ENCODE measurements at places on chromosomes 3 and 15.

DNA sequence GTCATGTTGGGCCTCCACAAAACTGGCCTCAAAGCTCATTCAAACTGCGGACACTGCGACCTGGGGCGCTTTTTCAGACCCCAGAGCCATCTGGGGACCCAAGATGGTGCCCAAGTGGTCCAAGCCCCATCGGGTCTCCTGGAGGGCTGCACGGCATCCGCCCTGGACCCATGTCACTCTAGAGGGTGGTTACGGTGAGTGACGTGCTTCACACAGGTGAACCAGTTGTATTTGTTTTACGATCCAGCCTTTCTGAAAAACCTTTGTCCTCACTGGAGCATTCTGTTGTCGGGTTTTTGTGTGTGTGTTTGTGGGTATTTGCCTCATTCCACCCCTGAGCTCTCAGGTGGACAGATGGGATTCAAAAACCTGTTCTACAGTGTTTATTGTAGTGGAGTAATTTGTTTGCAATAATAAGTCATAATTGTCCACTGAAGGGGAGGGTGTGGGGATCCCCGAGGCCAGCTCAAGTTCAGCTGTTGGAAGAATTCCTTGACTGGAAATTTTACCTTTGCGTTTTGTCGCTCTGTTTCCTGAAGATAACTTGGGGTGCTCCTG, 1.9 kb downstream of the SLC51A start:
- no peaks in the 10 kb centered on the region for H3K36me3 ChIP-seq
- peak overlapping the region; percentile 9 for H3K4me3 ChIP-seq
- no peaks in the 10 kb centered on the region for H3K27me3 ChIP-seq
- no peak for DNase-seq
- no peak overlapping the region for H3K27ac ChIP-seq

- no peaks in the 10 kb centered on the region for H3K36me3 ChIP-seq
- H3K4me3 ChIP-seq: no peak overlapping the region
- peaks cover 15% of the 10 kb centered on the region for H3K27me3 ChIP-seq
- no peak overlapping the region for H3K27ac ChIP-seq
- DNase-seq: no peak
Observed at GRCh38 chr15:78341057-78341987, 1.2 kb downstream of the CRABP1 start.

DNA sequence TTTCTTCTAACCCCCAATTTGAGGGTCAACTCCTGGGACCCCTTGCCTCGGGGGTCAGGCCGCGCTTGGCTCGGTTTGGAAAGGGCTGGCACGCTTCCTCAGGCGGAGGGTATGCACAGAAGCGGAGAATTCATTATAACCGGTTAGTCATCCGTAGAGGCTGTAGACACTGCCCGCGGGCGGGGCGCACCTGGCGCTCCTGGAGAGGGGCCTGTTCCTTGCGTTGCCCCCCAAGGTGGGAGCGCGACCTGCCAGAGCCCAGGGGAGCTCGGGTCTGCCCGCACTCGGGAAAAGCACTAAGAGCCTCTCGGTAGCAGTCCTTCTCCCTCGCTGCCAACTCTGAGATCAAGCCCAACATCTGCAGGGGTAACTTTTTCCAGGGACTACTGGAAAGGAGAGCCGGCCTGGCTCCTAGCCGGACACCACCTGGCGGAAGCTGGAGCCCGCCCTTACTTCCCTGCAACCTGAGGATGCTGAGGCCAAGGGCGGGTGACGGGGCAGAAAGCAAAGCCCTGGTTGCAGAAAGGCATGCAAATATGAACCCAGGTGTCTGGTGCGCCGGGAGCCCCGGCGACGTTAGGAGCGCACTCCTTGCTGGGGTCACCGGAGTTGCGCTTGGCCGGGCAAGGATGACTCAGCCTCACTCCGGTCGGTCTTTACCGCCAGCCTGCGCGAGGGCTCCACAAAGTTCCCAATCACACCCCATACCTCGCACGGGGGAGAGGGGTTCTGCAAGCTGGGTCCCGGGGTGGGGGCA, 1.5 kb upstream of the CACNA2D3 start:
- H3K4me1 ChIP-seq: peaks cover 7% of the 10 kb centered on the region
- no peak for DNase-seq
- H3K4me3 ChIP-seq: peak overlapping the region; percentile 34
- no peak overlapping the region for H3K27ac ChIP-seq
- peaks cover 1% of the 10 kb centered on the region for H3K36me3 ChIP-seq

DNA sequence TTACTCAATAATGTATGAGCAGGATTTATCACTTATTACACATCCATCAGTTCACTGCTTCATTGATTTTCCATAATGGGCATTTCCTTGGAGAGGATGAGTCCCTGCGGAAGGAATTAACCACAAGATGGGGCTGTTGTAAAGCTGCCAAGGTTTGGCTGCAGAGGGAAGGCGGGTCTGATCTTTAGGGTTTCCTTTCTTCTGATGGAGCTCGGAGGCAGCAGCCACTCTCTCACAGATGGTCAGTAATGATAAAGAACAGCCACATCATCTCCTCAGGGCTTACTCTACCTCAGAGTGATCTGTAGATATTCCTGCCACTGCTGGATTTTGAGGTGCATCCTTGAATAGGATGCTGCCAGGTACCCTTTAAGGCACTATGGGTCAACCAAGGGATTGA, 115.2 kb downstream of the USP13 start:
- peaks cover 39% of the 10 kb centered on the region for H3K36me3 ChIP-seq
- no peaks in the 10 kb centered on the region for H3K27me3 ChIP-seq
- H3K4me1 ChIP-seq: no peaks in the 10 kb centered on the region
- DNase-seq: no peak
- H3K27ac ChIP-seq: no peak overlapping the region

GRCh38 chr3:17664923-17665322, 77.5 kb downstream of the TBC1D5 start:
- H3K36me3 ChIP-seq: peaks cover 7% of the 10 kb centered on the region
- peaks cover 10% of the 10 kb centered on the region for H3K4me1 ChIP-seq
- no peak overlapping the region for H3K4me3 ChIP-seq
- no peaks in the 10 kb centered on the region for H3K27me3 ChIP-seq
- peak overlapping the region; percentile 7 for H3K27ac ChIP-seq
- DNase-seq: no peak

- H3K27ac ChIP-seq: no peak overlapping the region
- H3K36me3 ChIP-seq: peaks cover 15% of the 10 kb centered on the region
Observed at GRCh38 chr3:3172627-3173026, 6.9 kb downstream of the CRBN start.

- peaks cover 2% of the 10 kb centered on the region for H3K36me3 ChIP-seq
- H3K4me3 ChIP-seq: no peak overlapping the region
- DNase-seq: no peak
- H3K27ac ChIP-seq: no peak overlapping the region
Observed at GRCh38 chr3:38397320-38397719, 50.7 kb downstream of the XYLB start.

- H3K27ac ChIP-seq: no peak overlapping the region
- no peaks in the 10 kb centered on the region for H3K27me3 ChIP-seq
- DNase-seq: no peak
- H3K4me1 ChIP-seq: peaks cover 2% of the 10 kb centered on the region
Observed at GRCh38 chr3:4343258-4343657, 40.1 kb downstream of the SETMAR start.

- peak overlapping the region; percentile 75 for H3K27ac ChIP-seq
- H3K36me3 ChIP-seq: no peaks in the 10 kb centered on the region
- peak; percentile 53 for DNase-seq
- H3K4me3 ChIP-seq: peak overlapping the region; percentile 56
Observed at GRCh38 chr3:187999821-188000220, 154.1 kb upstream of the LPP start.

- no peaks in the 10 kb centered on the region for H3K27me3 ChIP-seq
- H3K4me1 ChIP-seq: peaks cover 52% of the 10 kb centered on the region
- H3K27ac ChIP-seq: peak overlapping the region; percentile 96
- peak overlapping the region; percentile 100 for H3K4me3 ChIP-seq
- no peak for DNase-seq
- H3K36me3 ChIP-seq: peaks cover 13% of the 10 kb centered on the region
Observed at GRCh38 chr3:13020159-13020750, 53.0 kb downstream of the IQSEC1 start.

DNA sequence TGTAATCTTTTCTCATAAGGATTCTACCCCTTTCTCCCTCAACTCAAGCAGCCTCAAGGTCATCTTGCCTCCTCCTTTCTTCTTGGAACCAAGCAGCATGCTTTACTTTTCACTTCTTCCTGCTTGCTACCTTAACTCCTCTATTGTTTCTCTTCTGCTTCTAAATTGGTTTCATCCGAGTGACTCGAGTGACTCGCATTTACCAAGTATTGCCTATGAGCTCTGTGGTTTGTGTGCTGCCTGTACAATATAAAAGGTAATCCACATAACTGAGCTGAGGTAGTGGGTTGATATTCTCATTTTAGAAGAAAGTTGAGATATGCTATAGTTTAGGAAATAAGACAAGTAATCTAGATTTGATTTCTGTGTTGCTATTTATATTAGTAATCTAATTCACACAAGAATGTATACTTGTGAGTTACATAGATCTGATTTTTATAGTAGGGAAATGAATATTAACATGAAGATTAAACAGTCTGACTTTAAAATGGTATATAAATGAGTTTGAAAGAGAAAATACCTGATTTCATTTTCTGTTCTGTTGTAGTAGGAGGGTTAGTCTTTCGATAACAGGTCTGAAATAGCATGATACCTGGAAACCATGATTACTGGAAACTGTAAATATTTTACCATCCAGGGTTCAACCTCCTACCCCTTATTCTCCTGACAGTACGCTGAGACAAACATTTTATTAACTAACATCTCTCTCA, 5.5 kb downstream of the HHLA2 start:
- H3K36me3 ChIP-seq: no peaks in the 10 kb centered on the region
- H3K4me1 ChIP-seq: peaks cover 19% of the 10 kb centered on the region
- H3K27ac ChIP-seq: peak overlapping the region; percentile 3
- H3K4me3 ChIP-seq: peak overlapping the region; percentile 1
- no peaks in the 10 kb centered on the region for H3K27me3 ChIP-seq
- DNase-seq: no peak

DNA sequence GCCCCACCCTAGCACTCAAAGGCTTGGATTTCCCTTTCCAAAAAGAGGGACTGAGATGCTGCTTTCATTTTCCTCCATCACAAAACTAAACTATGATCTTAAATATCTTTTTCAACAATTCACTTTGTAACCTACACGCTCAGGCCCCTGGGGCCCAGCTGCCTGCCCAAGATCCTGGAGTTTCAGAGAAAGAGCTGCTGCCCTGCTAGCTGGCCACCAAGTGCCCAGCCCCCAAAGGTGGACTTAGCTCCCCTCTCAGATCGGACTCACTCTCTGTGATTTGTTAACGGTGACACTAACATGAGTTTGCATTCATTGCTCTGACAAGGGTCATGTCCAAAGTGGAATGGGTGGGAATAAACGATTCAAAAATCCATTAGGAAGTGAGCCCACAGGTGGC, 119.6 kb upstream of the SMAD3 start:
- H3K27ac ChIP-seq: no peak overlapping the region
- H3K4me1 ChIP-seq: peaks cover 11% of the 10 kb centered on the region
- H3K4me3 ChIP-seq: no peak overlapping the region
- no peak for DNase-seq
- no peaks in the 10 kb centered on the region for H3K36me3 ChIP-seq

DNA sequence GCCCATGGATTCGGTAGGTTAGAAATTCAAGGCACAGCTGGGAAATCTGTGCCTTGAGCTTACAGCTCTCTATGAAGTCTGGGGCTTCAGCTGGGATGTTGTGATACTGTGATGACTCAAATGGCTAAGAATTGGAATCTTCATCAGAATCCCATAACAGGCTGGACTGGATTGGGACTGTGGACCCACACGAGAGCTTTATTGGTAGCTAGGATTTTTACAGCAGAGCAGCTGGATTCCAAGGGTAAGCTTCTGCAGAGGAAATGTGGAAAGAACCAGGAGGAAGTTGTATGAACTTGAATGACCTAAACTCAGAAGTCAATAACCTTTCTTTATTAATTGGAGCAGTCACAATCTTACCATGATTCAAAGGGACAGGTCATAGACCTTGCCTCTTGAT, 1187.1 kb downstream of the ROBO1 start:
- H3K4me3 ChIP-seq: no peak overlapping the region
- no peak overlapping the region for H3K27ac ChIP-seq
- no peaks in the 10 kb centered on the region for H3K27me3 ChIP-seq
- no peaks in the 10 kb centered on the region for H3K36me3 ChIP-seq
- DNase-seq: no peak
- no peaks in the 10 kb centered on the region for H3K4me1 ChIP-seq

DNA sequence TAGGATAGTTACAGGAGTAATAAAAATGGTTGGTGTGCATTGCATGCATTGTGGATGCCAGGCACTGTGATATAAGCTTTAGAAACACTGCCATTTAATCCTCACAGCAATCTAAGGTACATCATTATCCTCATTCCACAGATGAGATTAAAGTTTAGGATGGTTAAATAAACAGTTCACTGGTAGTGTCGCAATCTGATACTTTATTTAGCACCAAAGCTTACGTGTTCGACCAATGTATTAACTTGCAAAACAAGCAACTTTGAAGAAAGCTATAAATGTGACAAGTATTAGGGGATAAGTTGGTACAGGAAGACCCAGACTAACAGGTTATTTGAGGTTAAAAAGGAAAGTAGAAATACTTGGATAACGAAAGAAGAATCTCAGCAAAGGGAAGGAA, 150.5 kb upstream of the ZNF385D start:
- H3K4me1 ChIP-seq: no peaks in the 10 kb centered on the region
- no peak for DNase-seq
- no peaks in the 10 kb centered on the region for H3K27me3 ChIP-seq
- no peak overlapping the region for H3K4me3 ChIP-seq
- H3K27ac ChIP-seq: no peak overlapping the region

DNA sequence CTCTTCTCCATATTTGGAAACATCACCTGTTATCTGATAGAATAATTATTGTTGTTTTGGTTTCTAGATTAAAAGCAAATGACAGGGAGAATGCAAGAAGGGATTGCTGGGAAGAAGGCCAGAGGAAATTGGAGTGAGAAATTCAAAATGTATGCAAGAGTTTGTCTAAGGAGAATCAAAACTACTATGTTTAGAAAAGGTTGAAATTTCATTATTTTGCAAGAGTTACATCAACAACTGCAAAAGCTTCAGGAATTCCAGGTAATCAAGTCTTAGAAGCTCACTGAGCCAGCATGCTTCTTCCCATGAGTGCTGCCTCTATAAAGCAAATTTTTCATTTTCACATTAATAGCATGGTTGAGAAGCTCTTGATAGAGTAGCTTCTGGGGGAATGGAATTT, 177.2 kb upstream of the GBE1 start:
- no peaks in the 10 kb centered on the region for H3K27me3 ChIP-seq
- H3K4me1 ChIP-seq: no peaks in the 10 kb centered on the region
- H3K36me3 ChIP-seq: no peaks in the 10 kb centered on the region
- no peak for DNase-seq
- H3K27ac ChIP-seq: no peak overlapping the region

DNA sequence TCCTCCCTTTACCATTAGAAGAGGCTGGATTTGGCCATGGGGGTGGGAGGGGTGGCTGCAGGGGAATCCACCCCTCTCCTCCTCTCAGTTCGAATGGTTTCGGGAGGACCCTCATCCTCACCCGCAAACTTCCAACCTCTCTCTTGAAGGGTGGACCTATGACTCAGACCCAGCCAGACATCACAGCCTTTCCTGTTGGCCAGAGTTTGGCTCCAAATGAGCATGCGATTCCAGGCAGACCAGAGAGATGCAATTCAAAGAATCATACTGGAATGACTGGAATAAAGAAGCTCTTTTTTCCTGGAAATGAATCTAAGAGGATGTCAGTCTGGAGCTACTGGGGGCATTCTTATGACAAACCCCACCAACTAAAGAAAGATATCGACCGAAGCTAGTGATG, 516.7 kb upstream of the MDFIC2 start:
- H3K27me3 ChIP-seq: peaks cover 6% of the 10 kb centered on the region
- H3K4me3 ChIP-seq: no peak overlapping the region
- DNase-seq: no peak
- H3K4me1 ChIP-seq: no peaks in the 10 kb centered on the region
- H3K27ac ChIP-seq: no peak overlapping the region
